ENCODE measurements at places on chromosomes 2 and 18.

DNA sequence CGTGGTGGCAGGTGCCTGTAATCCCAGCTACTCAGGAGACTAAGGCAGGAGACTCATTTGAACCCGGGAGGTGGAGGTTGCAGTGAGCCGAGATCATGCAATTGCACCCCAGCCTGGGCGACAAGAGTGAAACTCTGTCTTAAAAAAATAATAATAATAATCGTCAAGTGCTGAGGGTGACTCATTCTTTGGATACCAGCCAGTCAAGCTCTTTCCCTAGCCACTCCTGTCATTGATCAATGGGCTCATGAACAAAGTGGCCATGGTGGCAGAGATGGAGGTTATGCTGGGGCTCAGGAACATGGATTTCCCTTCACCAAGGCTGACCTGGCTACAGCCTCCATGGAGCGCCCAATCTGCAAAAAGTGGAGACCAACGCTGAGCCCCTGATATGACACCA is 94.5 kb upstream of the HAAO start:
- no peak for DNase-seq

DNA sequence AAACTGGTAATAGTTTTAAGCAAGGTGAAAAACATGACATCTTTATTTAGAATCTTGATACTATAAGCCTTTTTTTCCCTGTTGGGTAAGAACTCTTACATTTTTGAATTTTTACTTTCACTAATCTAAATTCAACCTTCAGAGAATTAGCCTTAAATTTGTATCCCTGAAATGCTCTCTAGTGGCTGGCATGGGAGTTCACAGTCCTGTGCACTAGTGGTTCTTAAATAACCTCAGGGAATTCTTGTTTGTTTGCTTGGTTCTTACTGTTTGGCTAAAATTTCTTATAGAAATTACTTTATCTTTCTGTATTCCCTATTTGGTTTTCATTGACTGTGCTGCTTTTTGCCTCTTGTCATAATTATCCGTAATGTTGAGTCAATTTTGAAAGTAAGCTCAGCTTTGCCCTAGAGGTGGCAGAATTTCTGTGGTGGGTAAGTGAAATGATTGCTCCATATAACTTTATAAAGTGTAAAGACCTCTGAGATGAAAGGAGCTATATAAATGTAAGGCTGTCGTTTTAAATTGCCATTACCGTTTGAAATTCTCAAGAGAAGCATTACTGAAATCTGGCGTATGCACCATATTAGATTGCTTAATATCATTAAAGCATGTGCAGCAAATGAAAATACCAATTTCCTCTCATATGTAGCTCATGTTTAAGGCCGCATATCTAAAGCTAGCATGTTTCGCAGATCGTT is 391.3 kb upstream of the FIGN start:
- no peak for DNase-seq

GRCh38 chr2:227363756-227364155 is 15.3 kb downstream of the TM4SF20 start:
- no peak for DNase-seq

- no peak for DNase-seq
Observed at GRCh38 chr2:239204136-239204875, 196.5 kb downstream of the HDAC4 start.
